ENCODE measurements at places on chromosomes 1 and 21.

DNA sequence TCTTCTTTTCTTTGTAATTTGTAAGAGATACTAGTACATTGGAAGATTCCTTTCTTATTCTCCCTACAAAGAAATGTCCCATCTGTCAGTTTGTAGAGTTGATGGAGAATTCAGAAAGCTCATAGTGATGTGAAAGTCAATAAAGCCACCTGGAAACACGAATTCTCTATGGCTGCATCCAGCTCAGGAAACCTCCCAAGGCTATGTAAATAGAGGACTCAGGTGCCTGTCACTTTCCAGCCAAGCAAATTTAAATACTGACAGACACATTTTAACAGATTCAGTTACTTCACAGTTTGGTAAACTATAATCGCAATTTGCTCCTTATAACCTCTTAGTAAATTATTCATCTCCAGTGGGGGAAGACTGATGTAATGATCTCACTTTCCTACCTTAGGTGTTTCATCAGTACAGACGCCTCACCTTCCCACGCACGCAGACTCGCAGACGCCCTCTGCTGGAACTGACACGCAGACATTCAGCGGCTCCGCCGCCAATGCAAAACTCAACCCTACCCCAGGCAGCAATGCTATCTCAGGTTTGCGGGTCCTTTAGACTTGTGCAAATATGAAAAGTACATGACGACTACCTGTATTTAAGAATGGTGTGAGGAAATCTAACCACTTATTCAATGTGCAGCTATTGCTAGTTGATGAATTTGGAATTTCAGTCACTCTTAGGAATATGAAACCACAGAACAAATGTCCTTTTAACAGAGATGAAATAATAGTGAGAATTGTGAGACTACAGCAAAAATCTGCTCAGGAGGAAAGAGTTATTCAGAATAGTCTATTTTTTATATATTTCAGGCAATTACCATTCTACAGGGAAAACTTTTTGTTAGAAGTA lies 60.6 kb downstream of the PTPRC start:
- DNase-seq = peak; percentile 67

DNA sequence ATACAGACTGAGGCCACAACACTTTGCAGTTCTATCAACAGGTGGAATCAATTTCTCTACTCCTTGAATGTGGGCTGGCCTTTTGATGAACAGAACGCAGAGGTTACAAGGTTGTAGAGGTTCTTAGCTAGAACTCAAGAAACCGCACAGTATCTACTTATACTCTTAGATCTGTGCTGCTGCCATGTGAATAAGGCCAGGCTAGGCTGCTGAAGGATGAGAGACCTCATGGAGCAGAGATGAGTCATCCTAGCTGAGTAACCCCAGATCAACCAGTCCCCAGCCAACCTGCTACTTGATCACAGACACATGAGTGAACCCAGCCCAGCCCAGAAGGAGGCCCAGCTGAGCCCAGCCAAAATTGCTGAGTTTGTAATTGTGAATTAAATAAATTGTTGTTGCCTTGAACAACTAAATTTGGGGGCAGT lies 35.3 kb upstream of the BCAR3 start:
- no peak for DNase-seq

DNA sequence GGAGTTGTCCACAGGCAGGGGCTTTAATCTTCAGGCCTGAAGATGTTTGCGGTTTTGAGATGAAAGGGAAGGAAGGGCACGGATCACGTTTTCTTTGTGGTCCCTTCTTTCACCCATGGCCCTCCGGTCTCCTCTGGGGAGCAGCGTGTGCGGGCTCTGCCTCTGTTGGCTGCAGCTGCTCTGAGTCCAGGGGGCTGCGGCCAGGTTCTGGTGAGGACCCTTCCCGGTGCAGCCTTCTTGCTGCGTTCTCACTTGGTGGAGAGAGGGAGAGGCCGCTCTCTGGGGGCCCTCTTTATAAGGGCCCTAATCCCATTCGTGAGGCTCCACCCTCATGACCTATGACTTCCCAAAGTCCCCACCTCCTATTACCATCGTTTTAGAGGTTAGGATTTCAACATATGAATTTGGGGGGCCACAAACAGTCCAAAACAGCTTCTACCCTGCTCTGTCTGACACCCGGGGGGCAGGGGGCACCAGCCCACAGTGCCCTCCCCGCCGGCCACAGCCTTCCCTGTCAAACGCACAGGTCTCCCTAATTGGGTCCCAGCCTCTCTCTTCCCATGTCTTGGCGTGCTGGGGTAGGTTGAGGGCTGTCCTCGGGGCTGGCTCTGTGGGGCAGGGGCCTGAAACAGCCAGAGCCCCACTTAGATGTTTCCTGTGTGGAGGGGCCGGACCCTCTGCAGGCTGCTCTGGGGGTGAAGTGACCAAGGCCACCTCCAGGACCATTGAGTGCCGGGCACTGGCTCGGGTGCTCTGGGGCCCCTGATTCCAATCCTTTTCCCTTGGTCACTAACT lies 100.1 kb upstream of the C1orf174 start:
- DNase-seq = no peak

GRCh38 chr1:174940646-174941175 lies 59.0 kb upstream of the CACYBP start:
- DNase-seq = no peak

GRCh38 chr1:25703671-25704266 lies 87.2 kb downstream of the MAN1C1 start:
- no peak for DNase-seq

DNA sequence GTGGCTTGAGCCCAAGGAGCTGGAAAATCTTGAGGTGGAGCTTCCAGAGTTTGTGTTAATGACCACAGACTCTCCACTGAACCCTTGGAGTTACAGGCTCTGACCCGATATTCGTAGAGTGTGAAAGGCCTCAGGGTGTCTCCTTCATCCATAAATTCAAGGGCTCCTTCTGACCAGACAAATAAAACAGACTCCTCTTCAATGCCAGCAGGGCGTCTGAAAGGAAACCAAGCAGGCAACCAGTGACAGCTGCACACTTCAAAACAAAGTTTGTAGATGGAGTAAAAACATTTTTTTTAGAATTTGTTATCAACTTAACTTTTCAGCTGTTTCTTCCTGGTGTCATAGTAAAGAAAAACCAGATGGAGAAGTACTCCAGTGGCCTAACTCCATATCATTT lies 161.1 kb downstream of the KCTD3 start:
- no peak for DNase-seq

- DNase-seq = no peak
Measured at GRCh38 chr1:192913683-192914082, 104.8 kb downstream of the RGS2 start.

- DNase-seq = no peak
Measured at GRCh38 chr1:31576201-31576669, at the start of gene TINAGL1. Gene TINAGL1 (plus strand): TSS chr1:31576515. CDS start chr1:31577149, 634 bp downstream.

GRCh38 chr21:45207839-45208626 lies 79.7 kb downstream of the POFUT2 start:
- no peak for DNase-seq

Measured in activated CD4-positive, alpha-beta T cell treated with anti-CD3 and anti-CD28 coated beads for 24 hours (primary cell).